Left lung (tissue), 14 donors: ENCODE measurements at places on chromosomes 6 and 20.
A peak's percentile ranks its signal among the peaks of the same experiment; 100 is the strongest.

- no peak for DNase-seq
Measured at GRCh38 chr20:4605166-4605565, 116.5 kb upstream of the PRND start.

GRCh38 chr20:3843490-3843889 is 3.1 kb upstream of the MAVS start:
- no peak for DNase-seq

DNA sequence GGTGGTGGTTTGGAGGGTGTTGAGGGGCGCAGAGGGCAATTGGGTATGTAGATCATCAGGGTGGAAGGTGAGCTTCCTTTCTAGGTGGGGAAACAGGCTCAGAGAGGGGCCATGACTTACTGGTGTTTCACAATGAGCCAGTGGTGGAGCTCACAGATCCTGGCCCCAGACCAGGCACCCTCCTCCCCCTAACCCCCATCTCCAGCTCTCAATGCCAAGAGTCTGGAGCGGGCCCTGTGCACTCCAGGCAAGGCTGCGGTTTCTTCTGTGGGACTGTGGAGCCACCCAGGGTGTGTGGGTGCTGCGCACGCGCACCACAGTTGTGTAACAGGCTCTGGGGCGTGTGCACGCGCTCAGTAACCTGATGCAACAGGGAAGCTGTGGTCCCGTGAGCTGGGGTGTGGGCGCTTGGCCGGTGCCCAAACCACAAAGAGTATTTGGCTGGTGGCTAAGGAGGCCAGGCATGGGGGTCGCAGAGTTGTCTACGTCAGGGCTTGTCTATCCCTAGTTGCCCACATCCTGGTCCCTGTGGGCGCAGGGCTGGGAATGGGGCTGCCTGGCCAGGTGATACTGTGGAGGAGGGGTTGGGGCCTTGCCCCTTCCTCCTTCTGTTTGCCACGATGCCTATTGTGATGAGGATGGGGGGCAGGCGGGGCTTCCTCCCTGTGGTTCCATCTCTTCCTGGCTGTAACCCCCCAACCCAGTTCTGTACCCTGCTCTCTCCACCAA is 37.5 kb upstream of the MRPS18A start:
- peak; percentile 95 for DNase-seq

GRCh38 chr6:33708516-33709204 is 2.8 kb downstream of the UQCC2 start:
- DNase-seq, result no peak

- no peak for DNase-seq
Measured at GRCh38 chr6:147054158-147054557, 150.1 kb upstream of the STXBP5 start.

DNA sequence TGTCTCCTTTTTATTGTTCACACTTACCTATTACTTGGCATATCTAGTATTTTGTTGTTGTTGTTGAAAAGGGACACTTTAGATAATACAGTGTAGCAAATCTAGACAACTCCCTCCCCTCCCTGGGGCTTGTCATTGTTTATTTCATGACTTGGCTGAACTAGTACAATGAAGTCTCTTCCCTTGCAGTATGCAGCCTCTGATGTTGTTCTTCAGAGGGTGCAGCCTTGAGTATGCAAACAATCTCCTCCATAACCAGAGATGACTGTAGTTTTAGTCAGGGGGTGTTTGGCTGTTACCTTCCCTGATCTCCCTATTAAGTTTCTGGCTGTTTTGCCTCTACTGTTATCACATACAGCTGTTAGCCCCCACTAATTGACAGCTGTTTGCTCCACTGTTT is 315.4 kb upstream of the RUNX2 start:
- DNase-seq, result no peak

DNA sequence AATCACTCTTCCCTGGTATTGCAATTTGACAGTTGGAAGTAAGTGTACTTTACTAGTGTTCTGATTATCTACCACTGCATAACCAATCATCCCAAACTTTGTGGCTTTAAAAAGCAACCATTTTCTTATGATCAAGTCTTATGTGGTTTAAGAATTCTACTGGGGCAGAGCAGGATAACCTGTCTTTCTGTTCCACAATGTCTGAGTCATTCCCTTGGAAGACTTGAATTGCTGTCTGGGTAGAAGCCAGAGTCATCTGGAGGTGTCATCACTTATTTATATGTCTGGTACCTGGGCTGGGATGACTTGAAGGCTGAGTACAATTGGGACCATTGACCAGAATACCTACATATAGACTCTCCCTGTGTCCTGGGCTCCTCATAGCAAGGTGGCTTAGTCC is 644.3 kb downstream of the HDGFL1 start:
- DNase-seq, result no peak

DNA sequence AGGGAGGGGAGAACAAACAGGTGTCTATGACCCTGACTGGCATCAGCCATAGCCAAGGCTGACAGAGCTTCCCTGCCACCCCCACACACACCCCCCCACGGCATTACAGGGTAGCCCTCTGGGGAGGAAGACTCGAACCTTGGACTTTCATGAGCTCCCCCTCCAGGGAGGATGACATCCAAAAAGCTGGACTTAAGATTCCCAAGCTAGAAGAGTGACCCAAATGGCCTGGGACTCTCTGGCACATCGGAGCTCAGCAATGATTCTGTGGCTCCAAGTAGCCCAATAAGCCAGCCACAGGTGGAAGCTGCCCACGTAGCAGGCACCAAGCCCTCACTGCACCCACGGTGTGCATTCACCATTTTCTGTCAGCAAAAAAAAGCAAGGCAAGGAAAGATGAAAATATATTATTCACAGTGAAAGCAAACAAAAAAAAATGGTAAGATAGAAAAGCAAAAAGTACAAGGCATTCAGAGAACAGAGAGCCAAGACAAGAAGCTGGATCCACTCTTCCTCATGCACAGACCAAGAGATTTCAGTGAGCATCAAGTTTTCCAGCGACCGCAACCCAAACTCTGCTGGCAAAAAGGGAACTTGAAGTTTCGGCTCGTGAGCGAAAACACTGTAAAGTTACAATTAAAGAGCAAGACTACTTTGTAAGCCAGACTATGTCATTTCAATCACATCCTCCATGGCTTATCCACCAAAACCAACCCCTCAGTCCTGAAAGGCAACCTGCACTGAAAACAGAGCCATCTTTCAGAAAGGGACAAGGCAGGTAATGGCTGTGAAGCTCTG is 10.9 kb downstream of the JAG1 start:
- DNase-seq, result no peak

DNA sequence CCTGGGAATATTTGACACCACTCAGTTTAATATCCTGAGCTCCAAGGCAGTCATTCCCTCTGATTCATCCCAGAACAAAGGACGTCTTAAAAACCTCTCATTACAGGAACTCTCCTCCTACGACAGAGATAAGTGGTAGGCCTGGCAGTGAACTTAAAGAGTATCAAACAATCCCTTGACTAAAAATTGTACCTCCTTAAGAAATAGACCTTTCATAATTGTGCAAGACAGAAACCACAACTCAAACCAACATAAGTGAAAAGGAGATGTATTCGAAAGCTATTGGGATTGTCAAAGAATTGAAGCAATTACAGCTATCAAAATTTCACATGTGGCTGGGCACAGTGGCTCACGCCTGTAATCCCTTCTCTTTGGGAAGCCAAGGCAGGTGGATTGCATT is 19.1 kb upstream of the BNIP5 start:
- DNase-seq, result no peak

DNA sequence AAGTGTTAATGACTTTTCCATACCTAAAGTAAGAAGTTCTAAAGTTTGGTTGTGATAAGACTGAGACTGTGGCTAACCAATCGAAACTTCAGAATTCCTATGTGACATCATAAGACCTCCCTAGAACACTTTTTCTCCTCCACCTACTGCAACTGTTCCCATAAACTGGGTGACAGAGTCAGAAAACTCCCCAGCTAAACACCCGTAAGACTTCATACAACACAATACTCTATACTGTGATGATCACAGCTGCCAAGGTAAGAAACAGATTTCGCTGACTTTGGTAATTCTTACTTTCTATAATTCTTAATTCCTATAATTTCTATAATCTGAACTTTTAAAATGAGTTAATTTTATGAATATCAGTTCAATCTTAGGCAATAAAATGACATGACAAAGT is at the start of gene PLN:
TSS of gene PLN (plus strand) at position 161 of the 400 bp plus-strand sequence. CDS start 10,626 bp downstream, outside the sequence.
- no peak for DNase-seq

GRCh38 chr6:44225579-44226325 is 2.4 kb downstream of the SLC29A1 start:
- no peak for DNase-seq

- no peak for DNase-seq
Measured at GRCh38 chr6:32963866-32964265, 4.5 kb upstream of the BRD2 start.

DNA sequence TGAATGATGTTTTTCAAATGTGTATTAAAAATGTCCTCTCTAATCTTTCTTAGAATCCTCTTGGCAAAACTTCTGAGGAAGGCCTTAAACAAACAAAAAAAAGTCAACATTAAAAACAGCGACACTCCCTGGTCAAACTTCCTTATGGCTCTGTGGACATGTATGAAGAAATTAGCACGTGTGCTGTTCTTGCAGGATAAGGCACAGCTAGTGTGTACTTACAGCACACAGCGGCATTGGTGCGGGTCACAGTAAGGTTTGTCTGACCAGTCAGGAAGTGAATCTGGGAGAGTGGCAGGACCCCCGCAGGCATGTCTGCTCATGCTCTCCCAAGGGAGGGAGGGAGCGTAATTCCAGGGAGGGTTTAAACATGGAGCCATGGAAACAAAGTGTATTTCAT is 38.8 kb downstream of the SLC22A1 start:
- DNase-seq, result no peak

GRCh38 chr20:20561841-20562240 is 150.6 kb downstream of the RALGAPA2 start:
- no peak for DNase-seq

DNA sequence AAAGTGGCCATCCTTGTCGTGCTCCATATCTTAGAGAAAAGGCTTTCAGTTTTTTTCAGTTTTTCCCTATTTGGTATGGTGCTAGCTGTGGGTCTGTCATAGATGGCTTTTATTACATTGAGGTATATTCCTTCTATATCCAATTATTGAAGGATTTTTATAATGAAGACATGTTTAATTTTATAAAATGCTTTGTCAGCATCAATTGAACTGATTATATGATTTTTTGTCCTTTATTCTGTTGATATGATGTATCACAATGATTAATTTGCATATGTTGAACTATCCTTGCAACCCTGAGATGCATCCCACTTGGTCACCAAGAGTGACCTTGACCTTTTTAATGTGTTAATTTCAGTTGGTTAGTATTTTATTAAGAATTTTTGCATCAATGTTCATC is 55.1 kb upstream of the VGLL2 start:
- no peak for DNase-seq

DNA sequence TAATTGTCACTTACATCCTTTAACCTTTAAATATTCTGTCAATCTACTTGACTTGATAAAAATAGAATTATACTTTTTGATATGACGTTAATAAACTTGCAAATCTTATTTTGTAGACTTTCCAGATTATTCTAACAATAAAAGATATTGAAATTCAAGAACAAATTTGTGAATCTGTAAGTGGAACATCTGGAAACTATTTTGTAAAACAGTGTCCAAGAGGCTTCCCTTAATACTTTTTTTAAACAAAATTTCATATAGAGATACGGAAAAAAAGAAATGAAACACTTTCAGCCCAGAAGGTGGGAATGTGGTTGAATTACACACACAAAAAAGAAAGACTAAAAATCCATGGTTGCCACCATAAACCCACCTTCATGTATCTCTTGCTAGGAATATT is 174.4 kb downstream of the COL19A1 start:
- no peak for DNase-seq

- no peak for DNase-seq
Measured at GRCh38 chr6:158496700-158497099, 63.2 kb upstream of the TMEM181 start.

DNA sequence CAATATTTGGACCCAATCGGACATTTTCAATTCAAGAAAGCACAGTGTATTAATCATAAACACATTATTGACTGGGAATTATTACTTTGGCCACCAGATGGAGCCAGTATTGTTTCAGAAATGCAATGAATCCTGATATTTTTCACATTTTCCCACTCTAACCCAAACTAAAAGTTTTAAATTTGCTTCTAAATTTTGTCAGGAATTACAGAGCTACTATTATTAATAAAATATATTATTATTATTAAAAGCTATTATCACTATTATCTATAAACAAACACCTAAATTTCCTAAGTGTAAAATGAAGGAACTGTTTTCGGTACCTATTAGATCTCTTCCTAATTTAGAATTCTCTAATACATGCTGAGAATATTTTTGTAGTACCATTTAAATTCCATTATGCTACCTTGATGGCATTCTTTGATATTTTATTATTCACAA is 245.3 kb downstream of the OGFRL1 start:
- DNase-seq, result no peak

- DNase-seq, result no peak
Measured at GRCh38 chr20:48995589-48995988, 50.5 kb upstream of the CSE1L start.

GRCh38 chr6:157186785-157187181 is 136.5 kb downstream of the TMEM242 start:
- DNase-seq, result no peak

- no peak for DNase-seq
Measured at GRCh38 chr6:135372758-135373157, 124.8 kb downstream of the AHI1 start.

DNA sequence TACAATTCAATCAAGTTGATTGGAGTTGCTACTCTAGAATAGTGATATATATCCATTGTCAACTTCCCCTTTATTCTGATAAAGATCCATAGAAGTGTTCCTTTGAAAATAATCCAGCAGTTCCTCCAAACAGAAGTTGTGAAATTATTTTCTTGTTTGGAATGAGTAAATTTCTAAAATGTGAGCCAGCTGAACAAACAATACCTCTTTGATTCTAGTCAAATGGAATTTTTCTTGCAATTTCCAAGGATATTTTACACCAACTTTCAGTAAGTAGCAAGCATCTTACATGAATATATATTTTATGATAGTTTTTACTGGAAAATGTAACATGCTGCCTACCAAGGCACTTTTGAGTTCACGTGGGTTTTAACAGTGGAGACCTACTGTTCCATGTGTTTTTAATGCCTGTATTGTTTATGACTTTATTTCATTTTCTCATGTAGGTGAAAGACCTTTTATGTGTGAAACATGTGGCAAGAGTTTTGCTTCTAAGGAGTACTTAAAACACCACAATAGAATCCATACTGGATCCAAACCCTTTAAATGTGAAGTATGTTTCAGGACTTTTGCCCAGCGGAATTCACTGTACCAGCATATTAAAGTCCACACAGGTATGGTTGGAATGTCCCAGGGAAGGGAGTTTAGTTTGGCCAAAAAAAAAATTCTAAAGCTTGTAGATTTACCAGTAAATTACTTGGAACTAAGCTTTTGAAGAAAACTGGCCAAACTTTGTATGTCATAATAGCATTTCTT is 6.5 kb downstream of the GZF1 start:
- DNase-seq, result no peak

DNA sequence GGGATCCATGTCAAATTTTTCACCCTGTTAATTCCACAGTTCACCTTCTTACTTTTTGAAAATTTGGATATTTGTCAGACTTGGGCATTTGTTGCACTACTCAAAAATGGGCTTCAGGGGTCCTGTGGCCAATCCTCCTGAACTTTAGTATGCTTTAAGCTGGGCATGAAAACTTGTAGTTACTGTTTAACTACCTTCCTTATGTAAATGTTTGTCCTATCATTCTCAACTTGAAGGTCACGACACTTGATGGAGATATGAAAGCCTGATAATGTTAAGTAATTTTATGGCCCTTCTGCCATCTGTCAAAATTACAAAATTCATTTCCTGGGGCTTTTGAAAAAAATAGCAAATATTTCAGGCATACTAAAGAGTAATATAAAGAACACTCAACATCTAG is 4.2 kb upstream of the ZNF311 start:
- DNase-seq, result no peak

GRCh38 chr6:19530188-19530587 is 307.0 kb upstream of the ID4 start:
- no peak for DNase-seq
